Hair follicular keratinocyte (primary cell): ENCODE measurements at places on chromosomes 1 and 21. TPM values are rescaled to one million over a fixed set of nuclear protein-coding genes. Genes with fewer than 3 reads are reported as not detected.

The NEK7 gene
- 25.5 and 27.9 TPM in 2 replicates for total RNA-seq

The NENF gene
- 116 and 128 TPM in 2 replicates for total RNA-seq

The TMEM200B gene
- total RNA-seq: 5.9 and 6.6 TPM in 2 replicates

The ORC1 gene
- 3.4 and 12.3 TPM in 2 replicates for total RNA-seq

The LRRC39 gene
- total RNA-seq: not detected in 2 replicates

The MINDY1 gene
- total RNA-seq: 8.8 and 12.7 TPM in 2 replicates

The OR10J1 gene
- total RNA-seq: not detected in 2 replicates

The S100A1 gene
- total RNA-seq: not detected in 2 replicates

The FAM89A gene
- total RNA-seq: 21.6 and 23.2 TPM in 2 replicates

The FAM72D gene
- 3.1 and 5.3 TPM in 2 replicates for total RNA-seq

The KANK4 gene
- 0.42 and 0.62 TPM in 2 replicates for total RNA-seq

The FCAMR gene
- not detected in 2 replicates for total RNA-seq

The RGS13 gene
- not detected in 2 replicates for total RNA-seq

The IQCC gene
- total RNA-seq: 0.94 and 4.3 TPM in 2 replicates

The CRP gene
- total RNA-seq: not detected in 2 replicates

The ATF6 gene
- 15.8 and 19.1 TPM in 2 replicates for total RNA-seq

The PROX1 gene
- total RNA-seq: 0.15 and 0.16 TPM in 2 replicates

The CLK2 gene
- 14.2 and 16.9 TPM in 2 replicates for total RNA-seq

The GNAT2 gene
- total RNA-seq: 0.08 TPM in 1 of 2 replicates, not detected in the other

The CFAP74 gene
- not detected in 2 replicates for total RNA-seq

The PLA2G2A gene
- total RNA-seq: not detected in 2 replicates

The ZNF648 gene
- total RNA-seq: not detected in 2 replicates

The ITPKB gene
- 8.4 and 9.5 TPM in 2 replicates for total RNA-seq

The DFFB gene
- total RNA-seq: 5.6 and 6.4 TPM in 2 replicates

The PRAMEF15 gene
- total RNA-seq: not detected in 2 replicates

The MFAP2 gene
- 62.6 and 91.4 TPM in 2 replicates for total RNA-seq

The CFAP141 gene
- total RNA-seq: not detected in 2 replicates

The ITLN2 gene
- not detected in 2 replicates for total RNA-seq

The DMRTA2 gene
- not detected in 2 replicates for total RNA-seq

The SERPINC1 gene
- not detected in 2 replicates for total RNA-seq

The WNT4 gene
- total RNA-seq: 0.08 TPM in 1 of 2 replicates, not detected in the other

The SFT2D2 gene
- total RNA-seq: 22.5 and 25.5 TPM in 2 replicates

The IFNLR1 gene
- 5.3 and 6.7 TPM in 2 replicates for total RNA-seq

The HSPA6 gene
- 0.23 and 0.27 TPM in 2 replicates for total RNA-seq

The TFF2 gene
- not detected in 2 replicates for total RNA-seq

The SFPQ gene
- total RNA-seq: 140 and 181 TPM in 2 replicates

The TTC22 gene
- 10.6 and 10.9 TPM in 2 replicates for total RNA-seq

The DPT gene
- total RNA-seq: not detected in 2 replicates

The PPM1J gene
- 6.6 and 18.3 TPM in 2 replicates for total RNA-seq

The MYOG gene
- not detected in 2 replicates for total RNA-seq

The SYNC gene
- total RNA-seq: 6.2 and 8.7 TPM in 2 replicates

The PDC gene
- total RNA-seq: not detected in 2 replicates

The PGLYRP3 gene
- 0.34 and 0.62 TPM in 2 replicates for total RNA-seq

The WDR64 gene
- not detected in 2 replicates for total RNA-seq

The FAM229A gene
- 1.2 and 1.5 TPM in 2 replicates for total RNA-seq

The KLF17 gene
- total RNA-seq: not detected in 2 replicates

The CASQ2 gene
- not detected in 2 replicates for total RNA-seq

The HCN3 gene
- 0.38 and 0.55 TPM in 2 replicates for total RNA-seq
